ENCODE measurements at places on chromosomes 6 and 20.

DNA sequence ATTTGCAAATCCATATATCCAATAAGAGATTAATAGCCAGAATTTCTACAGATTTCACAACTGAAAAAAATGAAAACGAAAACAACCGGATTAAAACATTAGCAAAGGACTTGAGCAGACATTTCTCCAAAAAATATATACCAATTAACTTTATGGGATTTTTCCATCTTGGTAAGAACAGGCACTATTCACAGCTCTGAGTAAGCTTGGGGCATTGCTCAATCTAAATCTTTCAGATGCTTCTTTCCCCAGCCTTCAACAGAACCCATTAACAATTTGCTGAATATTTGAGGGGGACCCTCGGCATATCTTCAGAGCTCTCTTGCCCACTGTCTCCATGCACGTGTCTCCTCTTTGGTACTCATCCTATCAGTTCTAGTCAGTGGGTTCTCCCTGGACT lies 111.7 kb upstream of the CD93 start:
- no peak for ATAC-seq

DNA sequence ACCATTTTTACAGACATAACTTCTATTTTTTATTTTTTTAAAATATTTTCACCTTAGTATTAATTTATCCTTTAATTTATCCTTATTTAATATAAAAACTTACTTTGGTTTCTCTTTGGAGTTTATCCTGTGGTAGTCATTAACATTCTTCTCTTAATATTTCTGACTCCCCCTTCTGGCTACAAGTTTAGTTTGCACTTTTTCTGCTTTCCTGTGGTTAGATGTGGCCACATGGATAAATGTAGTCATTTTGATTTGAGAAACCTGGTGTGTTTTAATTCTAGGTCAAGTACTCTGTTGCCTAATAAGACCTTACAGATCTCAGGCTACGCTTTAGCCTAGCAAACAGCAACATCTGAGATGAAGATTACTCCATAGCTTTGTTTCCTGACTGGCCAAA lies 1187.5 kb downstream of the HACE1 start:
- ATAC-seq: no peak

DNA sequence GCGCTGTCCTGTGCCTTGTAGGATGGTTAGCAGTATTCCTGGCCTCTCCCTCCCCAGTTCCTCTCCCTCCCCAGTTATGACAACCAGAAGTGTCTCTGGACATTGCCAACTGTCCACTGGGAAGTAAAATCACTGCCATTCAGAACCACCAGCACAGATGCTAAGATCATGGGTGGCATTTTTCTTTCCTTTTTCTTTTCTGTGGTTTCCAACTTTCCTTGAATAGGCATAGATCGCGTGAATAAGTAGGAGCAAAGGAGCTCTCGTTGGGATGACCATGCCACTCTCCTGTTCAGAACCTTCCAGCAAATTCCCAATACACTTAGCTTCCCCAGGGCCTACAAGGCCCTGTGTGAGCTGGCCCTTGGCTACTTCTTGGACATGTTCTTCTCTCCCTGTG lies 59.0 kb downstream of the EYA2 start:
- no peak for ATAC-seq

DNA sequence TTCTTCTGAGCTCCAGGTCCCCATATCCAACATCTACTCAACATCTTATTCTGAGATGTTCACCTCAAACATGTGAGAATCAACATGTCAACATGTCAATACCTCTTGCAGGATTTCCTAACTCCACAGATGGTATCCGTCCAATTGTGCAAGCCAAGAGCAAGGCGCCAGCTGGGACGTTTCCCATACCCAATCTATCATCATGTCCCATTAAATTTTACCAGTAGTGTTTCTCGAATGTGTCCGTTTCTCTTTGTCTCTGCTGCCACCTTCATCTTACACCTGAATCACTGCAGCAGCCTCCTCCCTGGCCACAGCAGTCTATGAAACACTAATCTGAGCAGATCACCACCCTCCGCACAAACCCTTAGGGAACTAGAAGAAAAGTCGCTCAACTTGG lies 78.0 kb upstream of the RPS6KA2 start:
- ATAC-seq: no peak

DNA sequence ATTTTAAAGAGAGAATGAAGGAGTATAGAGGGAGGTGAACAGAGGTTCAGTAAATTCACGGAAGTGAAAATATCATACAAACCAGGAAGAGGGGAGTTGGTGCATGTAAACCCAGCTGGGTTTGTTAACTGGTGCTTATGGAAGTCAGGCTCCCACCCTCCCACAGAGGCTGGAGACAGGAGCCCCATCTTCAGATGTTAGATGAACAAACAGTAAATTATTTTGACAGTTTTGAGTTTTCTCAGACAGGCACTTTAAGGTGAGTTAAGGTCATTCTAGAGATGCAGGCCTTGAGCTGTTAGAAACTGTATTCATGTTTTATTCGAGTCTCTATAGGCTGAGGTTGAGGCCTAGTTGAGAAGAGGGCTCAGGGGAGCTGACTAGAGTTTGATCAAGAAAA lies 41.8 kb upstream of the FUCA2 start:
- no peak for ATAC-seq

GRCh38 chr20:316316-317068 lies 8.9 kb upstream of the SOX12 start:
- no peak for ATAC-seq

DNA sequence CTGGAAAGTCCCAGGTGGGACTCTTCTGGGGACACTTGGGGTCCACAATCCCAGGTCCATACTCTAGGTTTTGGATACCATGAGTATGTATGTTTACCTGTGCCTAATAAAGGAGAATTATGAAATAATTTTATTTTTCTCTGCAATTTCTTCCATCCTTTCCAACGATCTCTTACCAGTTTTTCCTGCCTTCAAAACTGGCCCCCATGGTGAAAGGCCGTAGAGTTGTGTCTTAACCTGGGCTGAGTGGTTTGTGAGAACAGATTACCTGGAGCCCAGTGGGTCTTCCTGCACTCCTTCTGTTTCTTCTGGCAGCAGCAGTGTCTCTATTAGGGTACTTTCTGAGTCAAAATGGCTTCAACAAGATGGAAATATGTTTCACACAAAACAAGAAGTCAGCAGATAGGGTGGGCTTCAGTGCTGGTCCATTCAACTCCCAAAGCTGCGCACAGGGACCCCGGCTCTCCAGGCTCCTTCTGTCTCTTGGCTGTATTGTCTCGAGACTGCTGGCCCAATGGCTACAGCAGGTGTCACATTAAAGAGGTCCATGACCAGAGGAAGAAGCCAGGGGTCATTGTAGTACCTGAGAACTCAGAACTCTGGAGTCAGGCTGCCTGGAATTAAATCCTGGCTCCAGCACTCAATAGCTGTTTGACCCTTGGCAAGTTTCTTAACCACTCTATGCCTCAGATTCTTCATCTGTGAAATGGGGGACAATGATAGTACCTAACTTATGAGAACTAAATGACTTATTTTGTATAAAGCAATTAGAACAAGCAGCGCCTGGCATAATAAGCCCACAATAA lies 10.5 kb upstream of the RBCK1 start:
- ATAC-seq: no peak

- ATAC-seq: no peak
These were observed 204.1 kb upstream of the SASH1 start for GRCh38 chr6:148138573-148138972.

DNA sequence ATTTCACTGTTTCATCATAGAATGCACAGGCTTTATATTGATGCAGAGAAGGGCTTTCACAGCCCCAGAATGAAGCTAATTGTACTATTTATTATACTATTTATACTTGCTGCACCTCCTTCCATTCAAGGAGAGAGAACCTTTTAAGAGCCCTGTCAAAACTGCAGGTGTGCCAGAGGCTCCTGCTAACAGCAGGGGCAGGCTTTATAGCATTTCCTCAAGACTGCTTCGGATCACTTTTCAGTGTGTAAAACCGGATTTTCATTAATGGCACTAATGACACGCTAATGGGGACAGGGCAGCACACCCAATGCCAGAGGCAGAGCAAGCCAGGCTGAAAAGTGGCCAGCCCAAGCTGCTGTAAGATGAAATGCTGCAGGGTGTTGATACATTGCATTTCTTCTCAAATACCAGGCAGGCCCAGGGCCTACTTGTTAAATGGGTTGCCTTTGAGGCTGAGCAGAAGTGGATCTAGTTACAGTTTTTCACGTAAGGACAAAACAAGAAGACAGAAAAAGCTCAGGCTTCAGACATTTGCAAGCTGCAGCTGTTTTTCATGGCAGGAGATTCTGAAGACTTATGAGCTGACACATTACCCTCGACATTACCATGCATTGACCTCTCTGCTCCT lies 487.7 kb upstream of the BTBD3 start:
- no peak for ATAC-seq

GRCh38 chr6:112150363-112150762 lies 63.0 kb downstream of the FAM229B start:
- no peak for ATAC-seq

- ATAC-seq: no peak
These were observed 277.1 kb upstream of the QKI start for GRCh38 chr6:163137398-163137881.

DNA sequence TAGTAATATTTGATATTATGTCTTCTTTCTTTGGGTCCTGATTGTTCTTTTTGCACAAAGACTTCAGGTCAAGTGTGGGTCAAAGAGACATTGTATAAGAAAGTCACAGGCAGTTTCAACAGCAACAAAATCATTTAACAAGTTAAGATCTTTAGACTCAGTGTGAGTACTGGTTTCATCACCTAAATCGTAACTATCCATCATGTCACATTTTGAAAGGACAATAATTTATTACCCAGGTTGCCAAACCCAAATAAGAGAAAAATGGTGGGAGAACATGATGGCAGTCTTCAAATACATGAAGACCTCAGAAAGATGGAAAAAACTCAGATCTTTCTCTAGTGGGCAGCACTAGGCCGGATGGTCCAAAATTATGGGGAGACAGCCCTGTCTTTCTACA lies 55.5 kb upstream of the BCLAF1 start:
- ATAC-seq: no peak

- no peak for ATAC-seq
These were observed 497.0 kb downstream of the MAFB start for GRCh38 chr20:40192081-40192480.

GRCh38 chr6:98678481-98678880 lies 155.9 kb upstream of the POU3F2 start:
- ATAC-seq: no peak

- no peak for ATAC-seq
These were observed 476.4 kb downstream of the KIF16B start for GRCh38 chr20:16096756-16097326.

DNA sequence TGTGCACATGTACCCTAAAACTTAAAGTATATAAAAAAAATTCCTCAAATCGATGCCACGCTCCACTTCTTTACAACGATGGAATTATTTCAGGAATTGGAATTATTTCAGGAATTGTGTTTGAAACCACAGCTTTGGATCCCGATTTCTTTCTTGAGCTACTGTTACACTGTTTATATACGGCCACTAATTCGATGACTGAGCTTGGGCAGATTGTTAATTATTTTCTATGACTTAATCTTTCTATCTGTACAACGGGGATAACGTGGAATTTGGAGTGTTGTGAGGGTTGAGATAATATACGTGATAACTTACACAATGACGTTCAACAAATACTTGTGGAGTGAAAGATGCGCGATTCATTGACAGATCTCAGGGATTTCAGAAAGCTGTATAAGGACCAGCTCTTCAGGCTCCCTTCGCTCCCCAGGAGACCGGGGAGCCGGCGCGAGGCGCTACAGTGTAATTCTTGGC lies 171.3 kb downstream of the SLC16A10 start:
- ATAC-seq: no peak

GRCh38 chr6:161747506-161747905 lies 473.6 kb upstream of the AGPAT4 start:
- no peak for ATAC-seq

DNA sequence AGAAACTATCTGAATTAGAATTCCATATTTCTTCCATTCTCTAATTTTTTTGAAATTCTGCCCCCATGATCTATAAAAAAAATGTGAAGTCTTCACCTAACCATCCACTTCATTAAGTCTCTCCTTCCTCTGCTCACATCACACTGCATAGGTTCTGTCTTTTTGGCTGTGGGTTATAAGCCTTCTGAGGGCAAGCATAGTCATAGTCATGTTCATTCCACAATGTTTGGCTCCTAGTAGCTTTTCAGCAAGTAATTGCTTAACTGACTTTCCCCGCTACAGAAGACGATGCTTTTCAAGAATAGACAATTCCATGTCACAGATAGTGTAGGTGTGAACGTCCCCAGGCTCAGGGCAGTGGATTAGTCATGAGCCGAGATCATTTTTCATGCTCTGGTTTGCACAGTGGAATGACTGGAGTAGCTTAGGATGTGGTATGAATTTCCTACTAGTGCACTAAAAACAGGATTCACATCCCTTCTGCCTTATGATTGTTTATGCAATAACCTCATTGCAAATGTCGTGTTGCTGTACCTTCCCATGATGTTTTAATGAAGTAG lies 29.1 kb downstream of the WRNIP1 start:
- ATAC-seq: no peak

DNA sequence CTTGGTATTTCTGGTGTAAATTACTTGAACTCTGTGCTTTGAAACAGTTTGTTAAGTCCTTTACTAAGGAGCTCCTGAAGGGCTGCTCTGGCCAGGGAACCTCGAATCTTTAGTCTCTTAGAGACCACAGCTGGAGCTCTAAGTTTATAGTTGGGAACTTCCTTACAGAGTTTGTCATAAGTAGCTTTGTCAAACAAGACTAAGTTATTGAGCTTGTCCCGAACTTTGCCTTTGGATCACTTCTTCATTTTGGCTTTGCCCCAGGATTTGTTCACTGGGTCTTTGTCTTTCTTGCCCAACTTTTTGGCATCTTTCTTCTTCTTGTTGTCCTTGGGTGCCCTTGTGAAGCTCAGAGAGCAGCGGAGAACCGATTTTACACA lies 64.8 kb downstream of the FAM50B start:
- no peak for ATAC-seq

DNA sequence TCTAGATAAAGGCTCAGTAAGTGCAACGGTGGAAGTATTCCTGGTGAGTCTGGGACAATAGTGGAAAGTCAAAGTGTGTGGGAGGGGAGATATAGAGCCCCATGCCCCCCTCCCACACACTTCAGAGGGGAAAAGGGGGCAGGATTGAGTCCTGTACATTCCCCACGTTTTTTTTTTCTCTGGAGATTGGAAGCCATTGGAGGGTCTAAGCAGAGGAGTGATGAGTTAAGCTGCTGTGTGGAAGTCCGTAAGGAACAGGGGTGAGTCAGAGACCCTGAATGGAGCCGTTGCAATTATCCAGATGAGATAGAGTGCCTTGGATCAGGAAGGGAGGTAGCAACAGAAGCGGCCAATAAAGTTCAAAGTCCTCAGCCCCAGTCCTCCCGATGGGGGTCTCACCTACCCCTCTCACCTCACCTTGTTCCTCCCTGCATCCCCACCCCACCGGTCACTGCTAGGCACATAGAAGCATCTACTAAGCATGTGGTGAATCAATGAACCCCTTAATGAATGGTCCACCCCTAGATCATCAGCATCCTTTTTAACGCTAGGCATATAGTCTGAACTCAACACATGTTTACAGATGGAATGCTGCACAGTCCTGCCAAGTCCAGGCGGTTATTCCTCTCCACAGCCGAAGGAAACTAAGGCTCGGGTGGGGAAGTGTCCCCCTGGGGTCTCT lies 662 bp upstream of the SLC9A8 start:
- peak; percentile 4 for ATAC-seq

GRCh38 chr6:14372734-14373489 lies 255.3 kb downstream of the CD83 start:
- peak; percentile 46 for ATAC-seq

GRCh38 chr6:33950891-33951889 lies 147.4 kb upstream of the MLN start:
- no peak for ATAC-seq

GRCh38 chr6:71248878-71249544 lies 39.6 kb upstream of the OGFRL1 start:
- ATAC-seq: no peak
